ENCODE measurements at places on chromosomes 7 and 10. TPM values are rescaled to one million over a fixed set of nuclear protein-coding genes. Genes with fewer than 3 reads are reported as not detected.

The ZNF853 gene
- not detected for total RNA-seq

The OR9A2 gene
- total RNA-seq = not detected

The PRKAG2 gene
- 6.3 TPM for total RNA-seq

The EGR2 gene
- total RNA-seq = 0.41 TPM

The TYW1 gene
- total RNA-seq = 21.5 TPM

The ACHE gene
- total RNA-seq = not detected

The NRCAM gene
- not detected for total RNA-seq

The TFPI2 gene
- total RNA-seq = not detected

The MRLN gene
- total RNA-seq = not detected

DNA sequence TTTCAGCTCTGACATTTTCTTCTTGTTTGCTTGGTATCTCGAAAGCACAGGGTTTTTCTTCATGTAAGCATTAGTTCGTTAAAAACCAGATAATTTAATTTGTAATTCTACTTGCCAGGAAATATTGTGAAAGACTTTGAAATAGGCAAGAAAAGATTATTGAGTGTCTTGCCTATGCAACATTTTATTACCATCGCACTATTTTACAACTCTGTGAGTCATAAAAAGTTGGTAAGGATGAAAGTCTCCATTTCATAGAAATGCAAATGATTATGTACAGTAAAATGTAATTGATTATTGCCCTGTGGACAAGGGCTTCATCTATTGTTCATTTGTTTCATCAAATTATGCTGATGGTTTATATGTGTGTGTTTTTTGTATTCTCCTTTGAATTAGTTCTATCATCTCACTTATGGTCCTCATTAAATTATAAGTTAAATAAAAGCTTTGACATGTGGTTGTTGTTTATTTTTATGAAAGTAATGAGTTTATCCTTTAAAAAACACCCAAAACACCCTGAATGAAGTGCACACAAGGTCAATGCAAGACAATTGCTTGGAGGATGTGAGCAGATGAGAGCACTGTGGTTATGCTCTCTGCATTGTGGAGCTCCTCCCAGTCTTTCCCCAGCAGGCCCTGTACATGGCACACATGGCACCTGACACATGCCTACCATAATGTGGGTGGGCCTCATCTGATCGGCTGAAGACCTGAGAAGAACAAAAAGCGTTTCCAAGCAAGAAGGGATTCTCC, 230.8 kb downstream of the CXCL12 start:
- H3K36me3 ChIP-seq = no peaks in the 10 kb centered on the region
- no peak overlapping the region for H3K4me3 ChIP-seq
- no peaks in the 10 kb centered on the region for H3K4me1 ChIP-seq
- DNase-seq = no peak
- H3K27ac ChIP-seq = no peak overlapping the region

DNA sequence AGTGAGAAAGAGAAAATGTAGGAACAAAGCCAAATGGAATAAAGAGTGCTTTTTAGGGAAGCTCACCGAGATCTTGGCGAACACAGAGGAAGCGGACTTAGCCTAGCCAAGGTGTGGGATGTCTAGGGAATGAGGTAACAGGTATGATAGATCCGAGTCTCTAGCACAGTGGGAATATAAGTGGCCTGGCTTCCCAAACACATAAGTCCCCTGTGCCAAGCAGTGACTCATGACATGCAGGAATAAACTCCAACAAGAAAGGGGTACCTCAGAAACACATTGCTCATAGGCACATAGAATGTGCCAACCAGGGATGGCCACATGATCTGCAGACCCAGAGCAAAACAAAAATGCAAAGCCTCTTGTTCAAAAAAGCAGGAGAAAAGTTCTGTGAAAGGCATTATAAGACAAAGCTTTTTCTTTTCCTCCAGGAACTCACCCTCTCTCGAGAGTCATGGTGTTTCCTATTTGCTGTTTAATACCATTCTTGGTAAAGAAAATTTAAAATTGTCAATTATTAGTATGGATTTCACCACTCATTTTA, 542.5 kb downstream of the GATA3 start:
- H3K27me3 ChIP-seq = no peaks in the 10 kb centered on the region
- no peaks in the 10 kb centered on the region for H3K4me1 ChIP-seq
- DNase-seq = no peak
- no peak overlapping the region for H3K4me3 ChIP-seq
- no peak overlapping the region for H3K27ac ChIP-seq

DNA sequence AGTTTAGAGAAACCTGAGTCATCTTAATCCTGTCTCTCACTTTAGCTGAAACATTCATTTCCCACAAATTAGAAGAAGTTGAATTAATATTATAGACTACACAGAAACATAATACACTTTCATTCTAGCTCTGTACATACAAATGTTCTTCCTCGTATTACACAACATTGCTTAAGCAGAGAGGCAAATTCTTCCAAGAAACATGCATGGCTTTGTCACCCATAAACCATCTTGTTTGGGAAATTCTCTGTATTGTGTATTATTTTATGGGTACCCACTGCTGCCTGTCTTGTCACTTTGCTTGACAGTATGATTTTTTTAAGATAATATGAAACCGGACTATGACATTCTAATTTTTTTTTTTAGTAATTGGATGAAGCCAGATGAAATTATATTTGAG, 104.0 kb downstream of the SRI start:
- H3K4me3 ChIP-seq = no peak overlapping the region
- H3K4me1 ChIP-seq = no peaks in the 10 kb centered on the region
- no peak for DNase-seq
- no peak overlapping the region for H3K27ac ChIP-seq
- no peaks in the 10 kb centered on the region for H3K36me3 ChIP-seq
- no peaks in the 10 kb centered on the region for H3K27me3 ChIP-seq

DNA sequence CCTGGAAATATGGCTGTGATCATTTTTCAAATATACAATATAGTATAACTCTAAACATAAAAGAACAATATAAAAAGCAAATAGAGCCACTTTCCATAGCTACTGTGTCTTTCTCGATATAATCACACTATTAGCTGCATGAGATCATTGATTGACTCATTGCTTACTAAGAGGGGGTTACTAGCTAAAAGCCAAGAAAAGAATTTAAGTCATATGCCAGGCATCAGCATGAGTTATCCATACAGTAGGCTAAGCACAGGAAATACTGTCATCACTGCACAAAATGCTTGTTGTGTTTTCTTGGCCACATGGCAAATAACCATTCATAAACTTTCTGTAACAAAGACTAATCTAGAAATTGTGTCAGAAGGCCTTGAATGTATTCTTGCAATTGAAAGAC, 18.8 kb upstream of the ABCB5 start:
- H3K27me3 ChIP-seq = no peaks in the 10 kb centered on the region
- H3K4me3 ChIP-seq = no peak overlapping the region
- H3K4me1 ChIP-seq = peaks cover 10% of the 10 kb centered on the region
- no peak overlapping the region for H3K27ac ChIP-seq
- H3K36me3 ChIP-seq = no peaks in the 10 kb centered on the region

DNA sequence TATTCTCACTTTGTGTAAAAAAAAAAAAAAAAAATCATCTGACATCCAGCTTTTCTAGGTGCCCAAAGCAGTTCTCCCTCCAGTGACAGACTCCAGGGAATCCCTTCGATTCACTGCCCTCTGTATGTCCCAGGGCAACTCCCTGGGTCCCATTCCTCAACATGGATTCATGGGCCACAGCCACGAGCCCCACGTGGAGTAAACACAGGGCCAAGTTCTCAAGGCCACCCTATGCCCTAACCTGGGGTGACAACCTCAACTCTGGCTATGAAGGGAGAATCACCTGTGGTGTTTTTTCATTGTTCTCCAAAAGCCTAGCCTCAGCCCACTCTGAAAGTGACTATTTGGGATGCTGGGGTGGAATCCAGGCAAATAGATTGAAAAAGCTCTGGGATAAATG, 3.4 kb downstream of the BNIP3 start:
- H3K36me3 ChIP-seq = no peaks in the 10 kb centered on the region
- H3K27me3 ChIP-seq = no peaks in the 10 kb centered on the region
- no peak overlapping the region for H3K4me3 ChIP-seq
- no peak overlapping the region for H3K27ac ChIP-seq
- no peak for DNase-seq

GRCh38 chr7:152161171-152161570, 135.7 kb downstream of the GALNT11 start:
- peaks cover 40% of the 10 kb centered on the region for H3K36me3 ChIP-seq
- peak overlapping the region; percentile 10 for H3K4me3 ChIP-seq
- H3K4me1 ChIP-seq = peaks cover 69% of the 10 kb centered on the region
- peak overlapping the region; percentile 93 for H3K27ac ChIP-seq
- peak; percentile 74 for DNase-seq

- no peaks in the 10 kb centered on the region for H3K27me3 ChIP-seq
- no peak for DNase-seq
- H3K27ac ChIP-seq = peak overlapping the region; percentile 83
Observed at GRCh38 chr7:90777886-90778285, 181.8 kb downstream of the CDK14 start.

GRCh38 chr7:33654676-33655075, 250.7 kb upstream of the BMPER start:
- no peaks in the 10 kb centered on the region for H3K4me1 ChIP-seq
- H3K27ac ChIP-seq = no peak overlapping the region
- no peaks in the 10 kb centered on the region for H3K36me3 ChIP-seq
- DNase-seq = no peak

DNA sequence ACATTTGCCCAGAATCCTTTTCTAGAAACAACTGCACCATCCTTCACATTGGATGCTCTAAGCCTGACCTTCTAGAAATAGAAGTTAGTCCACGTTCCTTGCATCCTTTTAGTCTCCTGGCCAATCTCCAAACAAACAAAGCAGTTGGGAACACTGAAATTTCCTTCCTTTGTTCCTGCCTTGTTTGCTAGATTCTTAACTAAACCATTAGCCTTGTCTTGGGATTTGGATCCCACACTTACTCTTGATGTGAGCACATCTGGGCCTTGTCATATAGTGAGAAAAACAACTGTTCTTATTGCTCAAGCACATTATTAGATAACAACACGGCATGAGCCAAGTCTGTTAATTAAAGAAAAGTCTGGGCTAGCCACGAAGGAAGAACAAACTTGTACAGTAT, 319.3 kb upstream of the GHITM start:
- H3K4me3 ChIP-seq = no peak overlapping the region
- no peak overlapping the region for H3K27ac ChIP-seq
- no peaks in the 10 kb centered on the region for H3K27me3 ChIP-seq
- no peaks in the 10 kb centered on the region for H3K36me3 ChIP-seq

GRCh38 chr10:114726820-114727271, 68.8 kb upstream of the ABLIM1 start:
- H3K4me1 ChIP-seq = peaks cover 8% of the 10 kb centered on the region
- H3K4me3 ChIP-seq = no peak overlapping the region
- H3K27ac ChIP-seq = no peak overlapping the region
- DNase-seq = no peak
- no peaks in the 10 kb centered on the region for H3K36me3 ChIP-seq
- no peaks in the 10 kb centered on the region for H3K27me3 ChIP-seq

- H3K4me1 ChIP-seq = no peaks in the 10 kb centered on the region
- DNase-seq = no peak
- H3K4me3 ChIP-seq = no peak overlapping the region
- no peaks in the 10 kb centered on the region for H3K27me3 ChIP-seq
Observed at GRCh38 chr10:52221923-52222322, 92.2 kb upstream of the DKK1 start.

GRCh38 chr7:98168181-98168903, 42.9 kb upstream of the BHLHA15 start:
- H3K4me1 ChIP-seq = no peaks in the 10 kb centered on the region
- H3K27ac ChIP-seq = no peak overlapping the region
- H3K36me3 ChIP-seq = no peaks in the 10 kb centered on the region
- peak; percentile 84 for DNase-seq
- H3K27me3 ChIP-seq = no peaks in the 10 kb centered on the region

DNA sequence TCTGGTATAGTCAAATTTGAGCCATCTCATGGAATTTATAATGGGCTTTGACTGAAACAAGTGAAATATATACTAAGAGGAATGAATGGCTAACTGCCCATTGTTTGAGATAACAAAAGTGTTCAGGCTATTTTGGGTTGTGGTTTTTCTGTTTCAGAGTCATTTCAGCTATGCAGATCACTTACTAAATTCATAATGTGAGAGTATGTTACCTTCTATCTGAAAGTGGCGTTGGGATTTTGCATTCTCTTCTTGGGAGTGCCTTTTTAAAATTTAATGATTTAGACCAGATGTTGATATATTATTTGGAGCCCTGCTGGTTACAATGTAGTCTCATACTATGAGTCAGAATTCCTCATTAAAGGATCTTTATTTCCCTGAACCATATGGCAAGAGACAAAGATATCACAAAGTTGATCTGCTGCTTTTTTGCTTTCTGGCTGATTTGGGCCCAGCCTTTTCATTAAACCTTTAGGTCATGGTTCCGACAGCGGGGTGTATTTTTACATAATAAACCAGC, 10.4 kb downstream of the VCL start:
- no peaks in the 10 kb centered on the region for H3K27me3 ChIP-seq
- H3K27ac ChIP-seq = peak overlapping the region; percentile 97
- peak; percentile 73 for DNase-seq
- H3K4me3 ChIP-seq = peak overlapping the region; percentile 54
- peaks cover 96% of the 10 kb centered on the region for H3K4me1 ChIP-seq

GRCh38 chr10:93844979-93845626, 48.7 kb upstream of the SLC35G1 start:
- no peaks in the 10 kb centered on the region for H3K4me1 ChIP-seq
- no peak for DNase-seq
- no peak overlapping the region for H3K4me3 ChIP-seq
- H3K27me3 ChIP-seq = no peaks in the 10 kb centered on the region

DNA sequence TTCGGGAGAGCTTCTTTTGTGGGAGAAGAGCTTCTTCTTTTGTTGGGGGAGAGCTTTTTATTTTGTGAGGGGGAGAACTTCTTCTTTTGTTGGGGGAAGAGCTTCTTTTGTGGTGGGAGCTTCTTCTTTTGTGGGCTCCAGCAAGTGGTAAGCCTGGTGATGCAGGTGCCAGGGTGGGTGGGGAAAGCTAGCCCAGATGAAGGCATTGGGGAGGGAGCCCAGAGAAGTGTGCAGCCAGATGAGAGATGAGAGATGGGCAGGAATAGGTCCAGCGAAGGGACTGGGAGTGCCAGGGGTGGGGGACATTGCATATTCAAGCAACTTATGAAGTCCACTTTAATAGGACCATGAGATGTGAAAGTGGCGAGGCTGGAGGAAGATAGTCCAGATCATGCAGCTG, 9.7 kb downstream of the ADRA2A start:
- H3K27ac ChIP-seq = no peak overlapping the region
- no peak overlapping the region for H3K4me3 ChIP-seq
- H3K4me1 ChIP-seq = no peaks in the 10 kb centered on the region
- no peaks in the 10 kb centered on the region for H3K36me3 ChIP-seq
